ENCODE measurements at places on chromosomes 3 and 15.
A peak's percentile ranks its signal among the peaks of the same experiment; 100 is the strongest.

- DNase-seq, result no peak
Observed at GRCh38 chr3:193620057-193620456, 27.0 kb downstream of the OPA1 start.

- DNase-seq, result no peak
Observed at GRCh38 chr3:124879337-124879680, 7.9 kb downstream of the ITGB5 start.

DNA sequence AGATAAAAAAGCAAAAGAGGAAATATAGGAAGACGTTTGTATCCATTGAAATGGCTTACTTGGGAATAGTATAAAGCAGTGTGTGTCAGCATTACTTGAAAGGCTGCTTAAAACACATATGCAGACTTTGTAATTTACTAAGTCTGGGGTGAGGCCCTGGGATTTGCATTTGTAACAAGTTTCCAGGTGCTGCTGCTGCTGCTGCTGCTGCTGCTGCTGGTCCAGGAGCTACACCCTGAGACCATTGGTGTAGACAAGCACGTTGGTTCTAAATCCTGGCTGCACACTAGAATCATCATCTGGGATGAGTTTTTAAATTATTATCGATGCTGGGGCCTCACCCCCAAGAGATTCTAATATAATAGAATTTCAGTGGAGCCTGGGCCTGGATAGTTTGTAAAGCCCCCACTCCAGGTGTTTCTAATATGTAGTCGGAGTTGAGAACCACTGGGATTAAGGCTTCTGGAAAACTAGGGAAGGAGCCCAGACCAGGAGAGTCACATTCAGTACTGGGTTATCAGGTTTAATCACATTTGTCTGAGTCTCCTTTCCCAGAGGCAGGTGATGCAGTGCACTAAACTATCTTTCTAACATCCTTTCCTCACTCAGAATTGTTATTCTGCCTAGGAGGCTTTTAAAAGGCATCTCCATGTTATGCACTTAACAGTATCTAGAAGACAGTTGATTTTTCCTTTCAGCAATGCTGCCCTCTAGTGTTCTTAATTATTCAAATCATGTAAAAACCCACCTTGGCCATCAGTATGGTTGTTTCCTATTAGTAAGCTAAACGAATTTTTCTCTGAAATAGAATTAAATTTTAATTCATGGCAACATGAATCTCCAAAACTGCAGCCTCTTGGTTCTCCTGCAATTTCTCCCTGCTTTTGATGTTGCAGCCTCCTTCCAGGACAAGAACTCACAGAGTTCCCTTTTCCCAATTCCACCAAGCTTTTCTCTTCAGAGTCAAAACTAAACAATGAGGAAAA is 45.4 kb downstream of the SSR3 start:
- DNase-seq, result peak; percentile 64

GRCh38 chr15:67064607-67065530 is 533 bp upstream of the SMAD3 start:
- no peak for DNase-seq

- peak; percentile 66 for DNase-seq
Observed at GRCh38 chr3:33636125-33636850, 81.8 kb downstream of the CLASP2 start.

DNA sequence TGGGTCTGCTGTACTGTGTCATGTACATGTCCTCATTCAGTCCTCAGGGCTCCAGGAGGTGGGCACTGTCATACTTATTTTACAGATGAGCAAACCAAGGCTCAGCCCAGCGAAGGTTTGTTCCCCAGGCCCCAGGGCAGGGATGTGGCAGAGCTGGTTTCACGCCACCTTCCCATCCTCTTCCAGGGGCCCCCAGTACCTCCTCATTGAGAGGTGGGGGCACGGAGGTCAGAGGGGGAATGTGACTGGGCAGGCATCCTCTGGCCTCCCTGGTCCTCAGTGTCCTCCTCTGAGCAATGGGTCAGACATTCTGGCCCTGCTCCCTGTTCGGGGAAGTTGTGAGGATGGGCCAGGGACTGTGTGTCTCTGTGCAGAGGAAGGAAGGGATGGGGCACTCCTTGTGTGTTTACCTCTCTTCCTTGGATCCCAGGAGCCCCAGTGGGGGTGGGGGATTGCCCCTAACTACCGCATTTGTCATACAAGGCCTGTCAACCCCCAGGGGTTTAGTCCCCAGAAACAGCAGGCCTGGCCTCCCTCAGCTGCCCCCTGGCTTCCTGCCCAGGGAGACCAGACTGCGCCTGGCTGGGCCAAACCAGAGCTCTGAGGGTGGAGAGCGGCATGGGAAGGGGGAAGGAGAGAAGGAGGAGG is 65.9 kb upstream of the LCTL start:
- no peak for DNase-seq

GRCh38 chr3:59690886-59691285 is 641.1 kb upstream of the CFAP20DC start:
- DNase-seq, result no peak

DNA sequence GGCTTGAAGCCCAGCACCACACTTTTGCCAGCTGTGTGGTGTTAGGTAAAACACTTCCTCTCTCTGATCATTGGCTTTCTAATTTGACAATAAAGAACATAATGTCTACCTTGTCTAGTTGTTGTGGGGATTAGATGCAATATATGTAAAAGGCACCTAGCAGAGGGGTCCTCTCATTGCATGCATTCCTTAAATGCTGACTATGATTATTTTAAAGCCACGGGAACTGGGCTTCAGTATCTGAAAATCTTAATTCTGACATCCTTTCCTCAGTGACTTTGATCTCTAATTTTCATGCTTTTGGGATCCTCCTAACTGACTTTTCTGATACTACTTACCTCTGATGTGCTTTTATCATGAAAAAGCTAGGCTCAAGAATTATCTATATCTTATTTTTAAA is 596.3 kb downstream of the TAFA4 start:
- DNase-seq, result no peak

- peak; percentile 8 for DNase-seq
Observed at GRCh38 chr3:152079980-152080379, 188.7 kb upstream of the MBNL1 start.

- DNase-seq, result no peak
Observed at GRCh38 chr3:114285648-114286230, 8.1 kb upstream of the TIGIT start.
